ENCODE measurements at places on chromosomes 12 and 14. TPM values are rescaled to one million over a fixed set of nuclear protein-coding genes. Genes with fewer than 3 reads are reported as not detected.

DNA sequence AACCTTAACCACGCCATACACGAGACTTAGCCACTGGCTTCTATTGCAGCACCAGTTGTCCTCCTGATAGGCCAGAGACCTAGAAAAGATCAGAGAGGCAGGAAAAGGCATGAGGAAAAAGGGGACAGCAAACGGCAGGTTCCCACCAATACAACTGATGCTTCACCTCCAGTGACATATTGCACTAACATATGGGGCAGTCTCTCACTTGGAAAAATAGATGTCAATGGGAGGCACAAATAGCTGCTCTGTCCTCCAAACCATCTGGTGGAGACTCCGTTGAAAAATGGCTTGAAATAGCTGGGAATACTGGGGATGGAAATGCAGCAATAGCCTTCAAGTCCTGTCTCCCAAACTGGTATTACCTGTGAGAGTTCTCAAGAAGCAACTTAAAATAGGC lies 20.3 kb downstream of the SLC8A3 start:
- no peak for DNase-seq

DNA sequence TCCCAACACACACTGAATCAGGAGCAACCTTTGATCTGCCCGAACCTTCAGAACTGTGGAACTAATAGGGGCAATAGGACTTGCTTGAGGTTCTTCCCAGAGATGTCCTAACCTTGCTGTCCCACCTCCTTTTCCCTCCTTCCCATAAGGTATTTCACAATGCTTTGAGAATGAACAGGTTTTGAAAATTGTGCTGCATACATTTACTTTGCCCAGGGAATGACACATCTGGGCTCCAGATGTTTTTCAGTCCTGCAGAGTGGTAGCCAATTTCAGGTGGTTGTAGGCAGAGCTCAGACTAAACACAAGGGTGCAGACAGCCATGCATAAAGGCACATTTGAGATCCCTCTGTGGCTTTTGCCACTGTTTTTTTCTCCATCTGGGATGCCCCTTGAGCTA lies 206.7 kb upstream of the PWP1 start:
- DNase-seq: no peak

GRCh38 chr14:95077345-95077744 lies 80.0 kb downstream of the DICER1 start:
- DNase-seq: no peak

Gene OASL
- 0.35 TPM for total RNA-seq

GRCh38 chr12:108616941-108617858 lies 16.5 kb downstream of the SELPLG start:
- DNase-seq: no peak

- no peak for DNase-seq
Observed at GRCh38 chr14:95480109-95480886, 36.2 kb downstream of the SYNE3 start.

DNA sequence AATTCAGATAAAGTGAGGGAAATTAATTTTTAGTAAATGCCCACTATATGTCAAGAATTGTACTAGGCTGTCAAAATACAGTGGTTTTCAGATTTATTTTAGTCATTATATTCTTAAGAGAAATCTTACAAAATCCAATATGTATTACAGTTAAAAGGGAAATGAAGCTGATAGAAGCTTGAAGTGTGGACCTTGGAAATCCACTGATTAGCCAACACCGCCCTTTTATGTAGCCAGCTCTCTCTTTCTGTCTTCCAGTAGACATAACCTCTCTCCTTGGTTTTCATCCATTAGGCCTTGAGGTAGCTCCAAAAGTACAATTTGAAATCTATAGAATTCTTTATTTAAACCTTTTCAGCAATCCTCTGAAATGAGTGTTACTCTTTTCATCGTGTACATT lies 63.2 kb downstream of the USP15 start:
- no peak for DNase-seq

- DNase-seq: no peak
Observed at GRCh38 chr14:56211084-56211483, 92.9 kb downstream of the PELI2 start.

- no peak for DNase-seq
Observed at GRCh38 chr12:72673853-72674252, 401.7 kb downstream of the TRHDE start.

DNA sequence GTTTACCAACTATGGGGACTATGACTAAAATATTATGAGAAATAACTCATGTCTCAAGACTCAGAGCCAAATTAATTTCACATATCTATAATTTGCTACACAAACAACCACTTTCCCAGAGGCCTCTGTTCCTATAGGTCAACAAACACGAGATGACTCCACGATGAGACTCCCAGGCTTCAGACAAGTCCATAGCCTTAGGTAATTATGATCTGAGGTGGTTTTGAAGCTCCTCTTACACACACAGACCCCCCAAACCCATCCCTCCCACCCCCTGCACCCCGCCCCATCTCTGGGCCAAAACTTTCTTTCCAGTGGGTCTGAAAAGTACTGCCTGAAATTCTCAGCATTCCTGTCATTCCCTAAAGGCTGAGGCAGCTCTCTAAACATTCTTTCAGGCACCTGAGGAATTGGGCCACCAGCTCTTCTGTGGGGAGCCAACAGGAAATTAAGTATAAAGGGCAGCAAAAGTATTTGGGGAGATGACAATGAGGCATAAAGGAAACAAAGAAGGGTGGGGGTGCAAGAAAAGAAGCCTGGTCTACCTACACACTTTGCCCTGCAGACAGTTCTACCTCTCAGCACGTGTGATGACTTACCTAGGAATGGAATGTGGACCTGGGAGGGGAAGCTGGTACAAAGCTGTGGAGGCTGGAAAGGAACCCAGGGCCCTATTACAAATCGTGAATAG lies 143.6 kb downstream of the PAWR start:
- no peak for DNase-seq

DNA sequence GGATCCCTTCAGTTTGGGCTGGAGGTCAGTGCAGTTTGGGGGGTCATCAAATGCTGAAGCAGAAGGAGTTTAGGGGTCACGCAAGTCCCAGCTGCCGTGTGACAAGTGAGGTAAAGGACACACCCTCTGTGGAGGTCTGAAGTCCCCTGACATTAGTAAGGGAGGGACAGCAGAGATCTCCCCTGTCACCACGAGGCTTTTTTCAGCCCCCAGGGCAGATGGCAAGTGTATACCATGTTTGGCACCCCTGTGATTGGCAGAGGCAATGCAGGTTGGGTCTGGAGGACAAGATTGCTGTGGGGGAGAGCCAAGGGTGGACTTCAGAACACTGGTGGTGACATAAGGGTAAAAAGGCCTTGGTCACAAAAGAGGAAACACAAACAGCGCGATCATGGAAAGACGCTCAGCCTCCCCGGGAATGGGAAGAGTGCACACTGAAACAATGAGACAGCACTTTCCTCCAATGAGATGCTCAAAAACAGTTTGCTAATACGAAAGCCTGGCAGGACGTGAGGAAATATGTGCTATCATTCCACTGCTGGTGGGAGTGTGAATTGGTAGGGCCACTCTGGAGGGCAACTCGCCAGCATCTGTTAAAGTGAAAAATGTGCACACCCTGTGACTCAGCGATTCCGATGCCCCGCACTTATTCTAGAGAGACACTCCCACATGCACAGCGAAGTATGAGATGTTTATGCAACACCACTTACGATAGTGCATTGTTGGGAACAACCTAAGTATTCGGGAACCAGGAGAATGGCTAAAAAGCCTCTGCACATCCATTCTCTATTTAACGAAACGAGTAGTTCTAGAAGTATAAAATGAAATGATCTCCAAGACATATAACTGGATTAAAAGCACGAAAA lies 14.4 kb upstream of the CD27 start:
- peak; percentile 73 for DNase-seq

Gene MGST1
- total RNA-seq: 9.0 TPM

DNA sequence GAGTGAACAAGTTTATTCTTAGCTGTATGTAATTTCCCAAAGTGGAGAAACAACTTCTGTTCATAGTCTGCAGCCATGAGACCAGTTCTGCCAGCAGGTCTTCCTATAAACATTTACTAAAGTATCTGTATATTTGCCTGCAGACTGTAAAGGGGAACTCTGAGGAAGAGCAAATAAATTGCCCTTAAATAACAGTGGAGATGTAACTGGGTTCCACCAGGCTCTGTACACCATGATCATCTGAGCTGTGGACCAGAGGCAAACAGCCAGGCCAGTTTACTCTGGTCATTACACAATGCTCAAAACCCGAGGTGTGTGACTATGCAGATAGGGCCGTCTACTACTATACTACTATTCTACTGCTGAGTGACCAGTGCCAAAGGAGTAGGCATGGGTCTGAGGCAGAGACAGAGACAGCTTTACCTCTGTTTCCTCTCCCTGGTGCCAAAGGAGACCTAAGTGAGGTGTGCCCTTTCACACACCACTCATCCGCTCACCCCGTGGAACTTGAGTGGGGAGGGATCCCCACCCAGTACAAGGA lies 21.1 kb upstream of the CERS5 start:
- peak; percentile 41 for DNase-seq

- no peak for DNase-seq
Observed at GRCh38 chr12:21614506-21614905, 9.9 kb upstream of the GYS2 start.

- no peak for DNase-seq
Observed at GRCh38 chr14:88032373-88032772, 27.4 kb downstream of the GPR65 start.

DNA sequence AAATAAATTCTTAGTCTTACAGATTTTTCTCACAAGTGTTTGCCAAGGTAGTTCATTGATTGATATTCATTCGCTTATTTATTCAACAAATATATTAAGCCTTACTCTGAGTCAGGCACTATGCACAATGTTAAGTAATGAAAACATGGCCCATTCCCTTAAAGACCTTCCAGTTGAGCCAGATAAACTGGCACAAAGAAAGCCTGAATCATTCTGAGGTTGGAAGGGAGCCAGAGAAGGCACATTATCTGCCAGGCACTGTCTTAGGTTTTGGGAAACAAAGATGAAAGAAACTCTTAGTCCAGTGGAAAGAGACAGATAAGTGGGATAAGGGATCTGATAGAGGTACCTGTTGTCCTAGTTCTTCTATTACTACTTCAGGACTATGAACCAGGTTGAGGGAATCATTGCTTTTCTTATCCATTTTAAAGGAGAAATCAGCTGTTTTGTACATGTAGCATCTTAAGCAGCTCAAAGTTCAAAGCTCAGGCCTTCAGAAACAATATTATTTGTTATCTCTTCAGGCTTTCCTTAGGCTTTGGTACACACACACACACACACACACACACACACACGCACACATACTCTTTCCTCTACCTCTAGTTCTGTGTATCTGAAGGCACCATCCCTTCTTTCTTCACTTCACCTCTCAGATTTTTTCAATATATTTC lies 27.0 kb downstream of the PDE6H start:
- peak; percentile 46 for DNase-seq

Gene PTCSC3
- total RNA-seq: not detected

DNA sequence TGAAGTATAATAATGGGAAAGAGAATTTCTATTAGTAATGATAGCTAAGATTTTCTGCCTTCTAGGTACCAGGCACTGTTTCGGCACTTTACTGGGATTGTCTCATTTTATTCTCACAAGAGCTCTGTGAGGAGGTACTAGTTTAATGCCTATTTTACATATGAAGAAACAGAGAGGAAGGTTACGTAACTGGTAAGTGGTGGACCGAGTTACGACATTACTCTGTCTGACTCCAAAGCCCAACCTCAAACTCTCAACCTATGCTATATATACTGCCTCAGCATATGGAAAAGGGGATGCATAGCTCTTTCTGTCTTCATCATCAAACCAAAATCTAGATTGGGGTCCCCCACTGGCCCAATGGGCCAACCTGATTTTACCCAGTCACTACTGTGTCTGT lies 133.5 kb downstream of the KTN1 start:
- DNase-seq: no peak

DNA sequence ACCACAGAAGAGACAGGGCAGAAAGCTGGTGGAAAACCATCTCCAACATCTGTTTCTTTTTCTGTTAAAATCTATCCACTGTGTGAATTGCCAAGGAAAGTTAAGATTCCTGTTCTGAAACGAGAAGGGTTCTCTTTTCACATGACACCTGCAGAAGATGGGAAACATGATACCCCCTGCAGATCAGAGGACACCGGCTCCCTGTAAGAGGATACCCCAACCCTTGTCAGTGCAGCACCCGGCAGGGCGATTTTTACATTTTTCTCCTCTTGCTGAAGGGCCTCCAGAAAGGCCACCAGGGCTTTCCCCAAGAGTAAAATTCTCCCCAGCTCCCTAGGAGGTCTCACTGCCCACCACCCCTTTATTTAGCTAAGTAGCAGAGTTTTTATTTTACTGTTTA lies 48.2 kb downstream of the DPF3 start:
- no peak for DNase-seq

Gene KITLG
- 12.5 TPM for total RNA-seq

DNA sequence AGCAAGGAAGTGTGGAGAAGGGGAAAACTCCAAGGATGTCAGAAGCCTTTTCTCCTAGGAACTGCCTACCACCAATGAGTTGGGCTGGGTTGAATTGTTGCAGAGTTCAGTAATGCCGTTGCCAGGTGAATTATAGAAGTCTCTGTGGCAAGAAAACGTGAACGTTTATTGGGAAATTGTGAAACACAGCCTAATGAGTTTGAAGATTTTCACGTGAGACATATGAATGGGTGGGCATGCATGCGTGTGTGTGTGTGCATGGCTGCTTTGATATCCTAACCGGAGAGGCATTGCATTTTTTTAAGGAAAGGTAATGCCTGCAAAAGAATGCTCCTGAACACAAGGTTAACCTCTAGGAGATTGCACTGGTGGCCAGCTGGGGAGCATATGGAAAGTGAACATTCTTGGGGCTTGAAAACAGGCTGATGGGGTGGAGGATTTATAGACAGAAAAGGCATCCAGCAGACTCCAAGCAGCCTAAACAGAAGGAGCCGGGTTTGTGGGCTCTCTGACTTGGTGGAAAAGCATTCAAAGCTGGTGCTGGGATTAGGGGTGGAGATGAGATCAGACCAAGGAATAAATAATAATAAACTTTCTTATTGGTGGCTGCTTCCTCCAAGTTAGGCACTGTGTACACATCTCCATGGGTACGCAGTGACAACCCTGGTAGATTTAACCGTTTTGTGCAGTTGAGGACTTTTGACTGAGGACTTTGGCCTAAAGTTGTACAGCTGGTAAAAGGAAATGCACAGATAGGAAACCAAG lies 67.8 kb downstream of the NTF3 start:
- DNase-seq: no peak

DNA sequence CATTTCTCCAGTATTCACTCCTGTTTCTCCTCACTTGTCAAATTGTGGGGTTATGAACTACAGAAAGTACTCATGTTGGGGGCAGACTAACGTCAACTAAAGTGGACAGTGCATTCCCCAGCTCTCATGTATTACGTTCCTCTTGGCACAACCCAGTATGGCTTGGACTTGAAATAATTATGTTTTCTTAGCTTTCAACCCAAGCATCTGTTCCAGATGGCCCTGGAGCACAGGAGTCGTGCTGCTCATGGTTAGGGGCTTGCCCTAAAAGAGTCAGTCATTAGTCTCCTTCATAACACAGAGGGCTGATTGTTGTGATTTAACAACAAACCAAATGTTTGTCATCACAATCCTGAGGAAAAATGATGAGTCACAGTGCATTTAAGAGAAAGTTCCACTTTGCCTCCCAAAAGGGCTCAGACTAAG lies 154.4 kb downstream of the RPAP3 start:
- DNase-seq: peak; percentile 92

Data from SK-MEL-5 (cell line).